Neural cell (in vitro differentiated cells): ENCODE measurements at places on chromosomes 1 and 21. TPM values are rescaled to one million over a fixed set of nuclear protein-coding genes. Genes with fewer than 3 reads are reported as not detected.

The TIAM1 gene
- 13.2 and 20.1 TPM in 2 replicates for polyA plus RNA-seq

The ZMYM1 gene
- 14.1 and 20.3 TPM in 2 replicates for polyA plus RNA-seq

The LCE1B gene
- not detected in 2 replicates for polyA plus RNA-seq

The ADAM15 gene
- polyA plus RNA-seq: 24.8 and 27.6 TPM in 2 replicates

The BARHL2 gene
- not detected in 2 replicates for polyA plus RNA-seq

The GBP7 gene
- polyA plus RNA-seq: not detected in 2 replicates

The OR6K3 gene
- polyA plus RNA-seq: not detected in 2 replicates

The ITLN1 gene
- polyA plus RNA-seq: not detected in 2 replicates

The LZIC gene
- 51.9 and 57.2 TPM in 2 replicates for polyA plus RNA-seq

The AIRE gene
- not detected in 2 replicates for polyA plus RNA-seq

The AVPR1B gene
- polyA plus RNA-seq: not detected in 2 replicates
